ENCODE measurements at places on chromosomes 2 and 18.

- DNase-seq: no peak
Observed at GRCh38 chr2:66240286-66240685, 194.6 kb upstream of the MEIS1 start.

DNA sequence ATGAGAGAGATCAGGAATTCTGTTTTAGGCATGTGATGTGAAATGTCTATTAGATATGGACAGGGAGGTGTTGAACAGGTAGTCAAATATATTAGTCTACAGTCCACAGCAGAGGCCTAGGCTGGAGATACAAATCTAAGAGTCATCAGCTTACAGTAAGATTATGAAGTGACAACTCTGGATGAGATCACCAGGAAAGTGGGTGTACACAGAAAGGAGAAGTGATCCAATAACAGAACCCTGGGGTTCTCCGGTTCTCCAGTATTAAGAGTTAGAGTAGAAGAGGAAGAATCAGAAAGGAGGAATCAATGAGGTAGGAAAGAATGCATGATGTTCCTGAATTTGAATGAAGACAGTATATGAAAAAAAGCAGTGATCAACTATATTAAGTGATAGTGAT is 362.3 kb downstream of the FIGN start:
- no peak for DNase-seq

DNA sequence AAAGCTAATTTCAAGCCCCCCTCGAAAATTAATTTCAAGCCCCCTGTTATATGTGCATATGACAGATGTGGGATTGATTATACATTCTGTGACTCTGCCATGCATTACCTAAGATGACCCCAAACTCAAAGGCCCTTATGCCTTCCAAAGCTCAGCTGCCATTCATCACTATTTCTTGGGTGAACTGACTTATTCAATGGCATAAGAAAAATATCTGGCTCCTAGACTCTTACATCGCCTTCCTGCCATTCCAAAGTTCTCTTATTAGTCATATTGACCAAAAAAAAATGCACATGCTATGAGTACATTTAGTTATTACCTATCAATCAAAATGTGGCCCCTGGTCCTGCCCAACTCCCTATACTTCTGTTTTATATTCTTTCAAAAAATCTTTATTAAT is 291.8 kb upstream of the CHAC2 start:
- no peak for DNase-seq

DNA sequence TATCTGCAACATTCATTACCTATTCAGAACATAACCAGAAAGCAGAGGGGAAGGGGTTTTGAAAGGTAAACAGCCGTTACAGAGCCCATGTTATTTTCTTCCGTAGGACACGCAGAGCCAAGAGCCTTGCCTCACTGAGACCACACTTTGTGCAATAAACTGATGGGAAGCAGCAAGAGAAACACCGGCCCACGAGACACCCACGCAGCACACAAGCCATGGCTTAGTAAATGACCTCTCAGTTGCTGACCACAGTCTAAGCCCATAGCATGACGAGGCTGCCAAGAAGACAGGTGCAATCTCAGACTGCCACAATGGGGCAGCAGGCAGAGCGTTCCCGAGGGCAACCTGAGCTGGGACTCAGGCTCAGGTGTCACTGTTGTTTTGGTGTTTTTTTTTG is 59.6 kb downstream of the CABYR start:
- no peak for DNase-seq

DNA sequence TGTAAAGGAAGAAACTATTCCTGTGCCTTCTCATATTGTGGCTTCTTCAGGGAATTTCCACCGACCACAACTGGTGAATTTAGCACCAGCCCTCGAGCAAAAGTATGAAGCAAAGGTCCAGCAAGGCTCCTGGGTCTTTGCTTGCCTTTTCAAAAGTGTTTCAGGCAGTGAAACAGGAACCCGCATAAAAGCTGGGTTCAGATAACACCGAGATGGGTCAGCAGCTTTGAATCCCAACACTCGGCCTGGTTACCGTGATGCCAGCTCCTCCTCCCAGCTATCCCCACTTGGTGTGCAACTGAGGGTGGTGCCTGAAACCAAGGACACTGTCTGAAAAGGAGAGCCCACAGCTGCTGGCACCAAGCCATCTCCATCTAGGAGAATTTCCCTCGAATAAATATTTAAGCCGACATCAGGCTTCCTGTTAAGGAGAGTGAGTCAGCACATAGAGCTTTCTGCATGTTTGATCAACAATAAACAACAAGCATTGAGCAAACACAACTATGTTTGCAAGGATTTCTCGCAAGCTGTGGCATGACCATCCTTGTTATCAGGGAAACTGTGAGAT is 69.5 kb downstream of the ANTXR1 start:
- no peak for DNase-seq

DNA sequence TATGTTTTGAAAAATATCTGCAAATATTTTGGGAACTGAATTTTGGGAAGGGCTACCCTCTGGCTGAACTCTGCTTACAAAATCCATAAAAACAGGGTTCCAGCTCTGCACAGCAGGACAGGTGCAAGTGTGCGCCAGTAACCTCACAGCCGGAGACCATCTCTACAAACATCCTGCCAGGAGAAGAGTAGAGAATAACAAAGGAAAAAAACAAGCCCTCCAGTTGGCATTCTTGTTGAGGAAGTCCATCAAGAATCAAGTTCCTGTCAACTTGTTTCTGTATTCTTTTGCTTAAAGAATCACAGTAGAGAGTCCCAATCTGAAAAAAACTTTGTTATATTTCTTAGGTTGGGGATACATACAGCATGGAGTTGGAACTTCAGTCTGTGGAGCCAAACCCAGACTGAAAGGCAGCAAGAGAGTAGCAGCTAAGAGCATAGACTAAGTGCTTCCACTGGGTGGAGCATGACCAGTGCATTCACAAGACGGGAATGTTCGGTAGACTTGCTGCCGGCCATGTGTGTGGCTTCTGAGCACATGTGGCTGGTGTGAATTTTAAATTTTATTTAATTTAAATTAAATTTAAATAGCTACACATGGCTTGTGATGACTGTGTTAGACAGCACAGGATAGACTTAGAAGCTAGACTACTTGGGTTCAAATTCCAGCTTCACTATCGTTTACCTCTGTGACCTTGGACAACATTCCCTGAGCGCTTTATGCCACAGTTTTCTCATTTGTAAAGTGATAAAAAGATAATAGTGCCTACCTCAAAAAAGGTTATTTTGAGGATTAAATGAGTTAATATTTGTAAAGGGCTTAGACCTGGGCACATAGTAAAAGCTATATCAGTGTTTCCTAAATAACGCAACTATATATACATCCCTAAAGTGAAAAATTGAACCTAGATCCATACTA is 41.9 kb downstream of the SPTBN1 start:
- DNase-seq: no peak

DNA sequence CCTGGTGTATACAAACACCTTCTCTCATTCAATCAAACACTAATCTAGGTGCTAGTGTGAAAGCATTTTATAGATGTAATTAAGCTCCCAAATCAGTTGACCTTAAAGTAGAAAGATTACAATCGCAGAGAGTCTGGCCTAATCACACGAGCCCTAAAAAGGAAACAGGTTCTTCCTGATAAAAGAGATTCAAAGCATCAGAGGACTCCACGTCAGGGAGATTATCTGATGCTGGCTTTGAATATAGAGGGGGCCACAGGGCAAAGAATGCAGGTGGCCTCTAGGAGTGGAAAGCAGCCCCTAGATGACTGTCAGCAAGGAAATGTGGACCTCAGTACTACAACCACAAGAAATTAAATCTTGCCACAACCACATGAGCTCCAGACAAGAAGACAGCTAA is 28.2 kb upstream of the ZC3H15 start:
- DNase-seq: no peak

All from NCI-H1092 (cell line).